ENCODE measurements at places on chromosomes 1 and 21. TPM values are rescaled to one million over a fixed set of nuclear protein-coding genes. Genes with fewer than 3 reads are reported as not detected.

Gene EPHA2
- 44.8 TPM for total RNA-seq

Gene DISP3
- not detected for total RNA-seq

- no peak for DNase-seq
Measured at GRCh38 chr1:28518745-28519341, 13.0 kb downstream of the RCC1 start.

- no peak for DNase-seq
Measured at GRCh38 chr1:35876988-35877387, 6.0 kb upstream of the AGO1 start.

DNA sequence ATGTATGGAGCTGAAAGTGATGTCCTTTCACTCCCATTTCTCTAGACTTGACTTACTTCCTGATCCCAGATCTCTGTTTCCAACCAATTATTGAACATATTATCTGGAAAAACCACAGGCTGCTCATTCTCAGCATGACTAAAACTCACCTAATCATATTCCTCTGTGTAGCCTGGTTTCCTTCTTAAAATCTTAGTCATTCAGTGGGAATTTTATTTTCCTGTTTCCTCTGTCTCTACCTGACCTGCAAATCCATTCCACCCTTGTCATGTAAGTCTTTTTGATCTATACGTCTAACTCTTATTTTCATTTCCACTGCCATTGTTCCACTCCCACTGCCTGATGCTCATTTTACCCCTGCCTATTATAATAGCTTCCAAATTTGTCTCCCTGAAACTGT, 67.9 kb upstream of the APOBEC4 start:
- no peak for DNase-seq

Gene B4GALT2
- total RNA-seq: 23.8 TPM

Gene NES
- total RNA-seq: 54.7 TPM

Gene ACTA1
- not detected for total RNA-seq
